Stimulated activated CD8-positive, alpha-beta memory T cell treated with anti-CD3 and anti-CD28 coated beads, Interleukin-15, amount 100 ng/mL, for 24 hours (primary cell): ENCODE measurements at places on chromosomes 4 and X.

- DNase-seq, result no peak
These were observed 26.3 kb downstream of the CXCL1 start for GRCh38 chr4:73895201-73896175.

GRCh38 chr4:90845777-90846176 lies 718.6 kb downstream of the CCSER1 start:
- DNase-seq, result no peak

GRCh38 chr4:55314141-55314820 lies 31.8 kb upstream of the SRD5A3 start:
- DNase-seq, result no peak

GRCh38 chrX:85808217-85808616 lies 239.1 kb downstream of the CHM start:
- DNase-seq, result no peak

DNA sequence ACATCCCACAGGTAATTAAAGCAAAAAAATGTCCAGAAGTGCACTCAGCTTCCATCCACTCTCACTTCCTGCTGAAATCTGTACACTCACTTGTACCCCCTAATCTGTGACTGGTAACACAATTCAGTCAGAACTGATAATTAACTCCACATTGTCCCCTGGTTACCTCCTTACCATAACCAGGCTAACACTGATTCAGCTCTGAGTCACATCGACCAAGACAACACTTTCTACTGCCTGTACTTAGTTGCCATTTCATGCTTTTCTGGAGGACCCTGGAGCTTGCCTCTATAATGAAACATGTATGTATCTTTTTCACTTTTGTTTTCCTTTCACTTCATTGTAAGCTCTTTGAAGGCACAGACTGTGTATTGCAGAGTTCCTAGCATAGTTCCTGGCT lies 130.9 kb upstream of the GABRG1 start:
- DNase-seq, result no peak

- peak; percentile 31 for DNase-seq
These were observed 10.5 kb upstream of the ZCCHC13 start for GRCh38 chrX:74293343-74293946.

DNA sequence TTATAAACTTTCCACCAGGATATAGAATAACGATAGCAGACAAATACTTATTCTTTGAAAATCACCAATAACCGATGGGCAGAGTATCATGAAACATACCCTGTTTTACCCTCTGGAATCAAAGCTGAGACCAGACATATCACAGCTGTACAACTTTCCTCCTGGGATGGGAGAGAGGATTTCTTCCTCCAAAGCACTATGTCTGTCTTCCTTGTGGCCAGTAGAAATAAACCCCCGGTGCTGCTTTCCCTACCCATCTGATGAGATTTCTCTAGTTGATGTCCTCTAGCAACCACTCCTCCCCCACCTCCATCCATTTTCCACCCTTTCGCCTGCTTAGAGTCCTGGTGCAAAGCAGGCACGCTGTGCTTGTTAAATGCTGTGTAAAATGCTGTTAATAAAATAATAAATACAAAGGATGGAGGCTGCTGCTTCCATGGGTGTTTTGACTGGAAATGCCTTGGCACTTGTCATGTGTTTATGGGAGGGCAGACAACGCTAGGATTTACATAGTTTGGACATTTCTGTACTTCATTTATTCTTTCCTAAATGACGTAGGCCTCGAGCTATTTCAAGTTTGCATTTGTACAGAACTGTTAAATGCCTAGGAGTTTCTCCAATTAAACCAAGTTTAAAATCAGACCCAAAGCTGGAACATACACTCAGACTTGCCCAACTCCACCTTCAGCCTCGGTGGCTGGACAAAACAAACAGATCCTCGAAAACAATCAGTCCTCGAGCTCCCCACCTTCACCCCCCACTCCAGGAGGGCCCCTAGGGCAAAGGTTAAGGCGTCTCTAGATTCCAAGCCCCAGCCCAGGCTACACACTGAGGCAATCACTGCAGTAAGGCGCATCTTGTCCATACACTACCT lies 10.1 kb downstream of the BCOR start:
- no peak for DNase-seq

DNA sequence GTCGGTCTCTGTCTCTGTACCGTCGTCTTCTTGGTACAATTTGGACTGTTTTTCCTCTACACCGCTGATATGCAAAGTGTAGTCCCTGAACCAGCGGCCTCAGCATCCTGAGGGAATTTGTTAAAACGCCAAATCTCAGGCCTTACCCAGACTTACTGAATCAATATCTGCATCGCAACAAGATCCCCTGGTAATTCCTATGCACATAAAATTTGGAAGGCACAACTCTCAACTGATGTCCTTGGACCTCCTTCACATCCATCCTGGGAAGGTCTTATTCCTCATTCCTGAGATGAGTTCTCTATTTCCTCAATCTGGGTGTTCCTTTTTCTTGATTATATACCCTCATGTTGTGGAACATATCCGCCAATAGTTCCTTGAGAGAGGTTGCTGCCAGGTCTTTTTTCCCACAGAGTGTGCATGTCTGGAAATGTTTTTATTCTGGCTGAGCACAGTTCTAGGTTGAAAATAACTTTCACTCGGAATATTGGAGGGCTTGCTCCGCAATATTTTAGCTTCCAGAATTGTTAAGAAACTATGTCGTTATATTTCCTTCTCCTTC lies 738 bp upstream of the HPF1 start:
- no peak for DNase-seq

DNA sequence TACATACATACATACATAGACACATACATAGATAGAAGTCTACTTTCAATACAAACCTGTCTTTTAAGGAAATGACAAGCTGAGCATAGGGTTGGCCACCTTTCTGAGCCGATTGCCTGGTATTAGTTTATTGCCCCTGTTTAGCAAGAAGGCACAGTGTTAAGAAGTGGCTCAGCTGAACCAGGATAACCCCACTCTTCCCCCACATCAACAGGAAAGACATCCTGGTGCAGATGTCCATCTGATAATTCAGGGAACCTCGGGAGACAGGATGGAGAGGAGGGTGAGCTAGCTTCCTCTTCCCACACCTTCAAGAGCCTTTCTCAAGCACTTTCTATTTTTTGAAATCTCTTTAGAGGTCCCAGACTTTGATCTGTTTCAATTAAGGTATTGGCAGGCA lies 52.3 kb downstream of the PKD2 start:
- no peak for DNase-seq

GRCh38 chr4:140343303-140343702 lies 30.1 kb upstream of the SCOC start:
- DNase-seq, result no peak

- DNase-seq, result no peak
These were observed 100.5 kb downstream of the CLNK start for GRCh38 chr4:10584042-10584441.

GRCh38 chr4:149897783-149898182 lies 82.1 kb upstream of the IQCM start:
- no peak for DNase-seq

DNA sequence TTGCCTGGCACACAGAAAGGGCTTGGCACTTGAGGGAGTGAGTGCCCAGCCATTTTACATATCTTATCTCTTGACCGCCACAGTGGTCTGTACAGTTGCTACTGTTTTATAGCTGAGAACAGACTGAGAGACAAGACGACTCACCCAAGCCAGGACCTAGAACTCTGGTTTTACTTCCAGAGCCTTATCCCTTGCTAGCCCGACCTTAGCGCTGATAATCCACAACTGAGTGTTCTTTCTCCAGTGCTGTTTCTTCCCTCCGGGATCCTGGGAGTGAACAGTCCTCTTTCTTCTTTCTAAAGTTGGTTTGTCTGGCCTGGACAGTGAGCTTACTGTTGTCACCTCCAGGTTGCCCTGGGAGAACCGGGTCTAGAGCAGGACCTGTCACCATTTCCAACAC lies 52.5 kb upstream of the TADA2B start:
- DNase-seq, result no peak

DNA sequence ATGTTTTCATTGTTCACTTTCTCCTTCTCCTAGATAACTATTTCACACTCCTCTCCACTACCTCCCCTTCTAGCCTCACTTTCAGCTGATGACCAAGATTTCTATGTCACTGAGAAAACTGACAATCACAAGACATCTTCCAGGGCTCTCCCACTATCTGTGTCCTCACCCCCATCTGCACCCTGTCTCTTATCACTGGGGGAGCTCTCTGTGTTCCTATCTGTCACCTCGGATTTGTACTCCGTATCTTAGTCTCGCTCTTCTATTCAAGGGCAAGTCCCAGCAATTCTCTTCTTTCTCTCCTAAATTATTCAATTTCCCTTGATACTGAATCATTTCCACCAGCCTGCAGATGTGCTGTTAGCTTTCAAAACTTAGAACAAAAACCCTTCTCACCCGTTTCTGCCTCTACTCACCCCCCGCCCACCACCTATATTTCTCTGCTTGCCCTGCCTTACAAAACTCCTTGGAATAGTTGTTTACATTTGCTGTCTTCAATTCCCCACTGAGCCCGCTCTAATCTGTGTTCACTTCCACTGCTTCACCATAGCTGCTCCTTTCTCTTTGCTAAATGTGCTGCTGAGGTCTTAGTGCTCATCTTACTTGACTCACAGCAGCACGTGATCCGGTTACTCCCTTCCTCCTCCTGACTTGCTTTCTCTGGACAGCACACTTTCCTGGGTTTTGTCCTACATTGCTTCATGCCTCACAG lies 293.2 kb downstream of the UNC5C start:
- DNase-seq, result no peak

DNA sequence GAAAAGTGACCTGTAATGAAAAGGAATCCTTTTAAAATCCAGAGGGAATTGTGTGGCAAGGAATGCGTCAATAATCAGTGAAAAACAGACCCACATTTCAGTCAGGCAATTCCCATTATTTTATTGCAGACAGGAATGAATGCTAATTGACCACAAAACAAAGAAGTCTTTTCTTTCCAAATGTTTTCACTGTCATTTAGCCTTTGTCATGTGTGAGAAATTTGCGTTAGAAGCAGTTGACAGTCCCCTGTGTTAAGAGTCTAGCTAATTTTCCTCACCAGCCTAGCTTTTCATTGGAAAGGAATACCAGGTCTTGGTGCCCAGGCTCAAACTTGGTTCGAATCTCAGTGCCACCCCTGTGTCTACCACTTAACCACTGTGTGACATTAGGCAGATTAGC lies 83.4 kb downstream of the KIT start:
- no peak for DNase-seq

DNA sequence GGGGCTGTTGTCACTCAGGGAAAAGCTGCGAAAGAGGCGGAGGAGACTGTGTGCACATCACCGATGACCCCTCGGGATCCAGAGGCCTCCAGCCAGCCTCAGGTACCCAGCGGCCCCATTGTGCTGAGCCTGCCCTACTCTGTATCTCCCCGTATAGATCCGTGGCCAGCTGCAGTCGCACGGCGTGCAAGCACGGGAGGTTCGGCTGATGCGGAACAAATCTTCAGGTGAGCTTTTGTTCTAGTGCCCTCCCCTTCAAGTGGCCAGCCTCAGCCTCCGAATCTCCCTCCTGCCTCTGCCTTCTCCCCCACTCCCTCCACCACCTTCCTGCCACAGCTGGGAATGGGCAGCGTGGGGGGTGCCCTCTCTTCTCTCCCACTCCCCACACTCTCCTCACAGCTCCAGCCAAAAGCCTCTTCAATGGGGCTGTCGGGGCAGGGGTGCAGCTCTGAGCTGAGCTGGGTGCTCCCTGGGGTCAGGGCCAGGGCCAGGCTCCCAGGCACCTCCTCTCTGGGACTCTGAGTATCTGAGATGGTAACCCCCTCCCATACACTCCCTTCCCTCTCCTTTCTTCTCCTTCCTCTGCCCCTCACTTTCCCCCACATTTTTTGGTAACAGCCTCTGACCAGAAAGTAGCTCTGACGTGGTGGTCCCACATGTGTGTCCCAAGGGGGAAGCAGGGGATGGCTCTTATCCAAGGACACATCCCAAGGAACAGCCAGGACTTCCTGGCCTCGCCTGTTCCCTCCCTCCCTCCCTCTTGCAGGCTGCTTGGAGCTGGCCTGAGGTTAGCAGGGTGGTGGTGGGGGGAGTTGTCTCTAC lies 20.4 kb upstream of the UBA1 start:
- no peak for DNase-seq
